ENCODE measurements at places on chromosomes 16 and 17.

DNA sequence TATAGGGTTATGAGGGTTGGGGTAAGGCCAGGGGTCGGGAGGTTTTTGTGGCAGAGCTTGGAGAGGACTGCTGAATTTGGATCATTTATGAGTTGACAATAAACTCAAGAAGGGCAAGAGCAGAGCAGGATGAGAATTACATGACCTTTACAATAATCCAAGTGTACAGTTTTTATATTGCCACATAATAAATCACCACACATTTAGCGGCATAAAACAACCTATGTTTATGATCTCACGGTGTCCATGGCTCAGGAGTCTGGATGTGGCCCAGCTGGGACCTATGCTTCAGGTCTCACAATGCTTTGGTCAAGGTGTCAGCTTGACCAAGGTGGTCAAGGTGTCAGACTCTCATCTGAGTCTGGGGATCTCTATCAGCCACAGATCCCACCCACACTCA, 118.3 kb upstream of the WSCD1 start:
- no peak for DNase-seq

- DNase-seq: no peak
Observed at GRCh38 chr17:81994593-81995462, 17.4 kb downstream of the ASPSCR1 start.

- no peak for DNase-seq
Observed at GRCh38 chr16:4924593-4925292, 12.2 kb downstream of the PPL start.

GRCh38 chr16:61547626-61548025, 488.6 kb downstream of the CDH8 start:
- peak; percentile 1 for DNase-seq

- no peak for DNase-seq
Observed at GRCh38 chr16:7270823-7271222, 61.8 kb upstream of the RBFOX1 start.

DNA sequence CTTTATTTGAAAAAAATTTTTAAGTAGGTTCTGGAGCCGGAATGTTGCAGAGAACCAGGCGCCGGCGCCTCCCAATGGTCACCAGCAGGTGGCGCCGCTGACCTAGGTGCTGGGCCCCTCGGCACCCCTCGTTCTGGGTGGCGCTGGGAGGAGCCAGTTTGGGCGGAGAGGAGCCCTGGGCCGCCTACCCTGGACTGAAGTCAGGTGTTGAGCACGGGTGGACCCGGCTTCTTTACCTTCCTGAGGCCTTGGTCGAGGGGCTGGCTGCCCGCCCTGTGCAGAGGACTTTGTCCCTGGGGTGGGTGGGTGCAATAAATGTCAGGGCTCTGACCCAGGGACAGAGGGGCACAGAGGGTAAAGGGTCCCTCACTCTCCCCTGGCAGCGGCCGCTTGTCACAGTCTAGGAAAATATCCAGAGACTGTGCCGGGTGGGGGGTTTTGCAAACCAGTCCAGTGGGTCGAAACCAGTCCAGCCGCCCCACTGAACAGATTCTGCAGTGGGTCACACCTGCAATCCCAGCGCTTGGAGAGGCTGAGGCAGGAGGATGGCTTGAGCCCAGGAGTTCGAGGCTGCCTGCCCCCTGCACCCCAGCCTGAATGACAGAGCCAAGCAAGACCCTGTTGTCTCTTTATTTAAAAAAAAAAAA, 30.1 kb upstream of the TNFRSF13B start:
- peak; percentile 38 for DNase-seq

DNA sequence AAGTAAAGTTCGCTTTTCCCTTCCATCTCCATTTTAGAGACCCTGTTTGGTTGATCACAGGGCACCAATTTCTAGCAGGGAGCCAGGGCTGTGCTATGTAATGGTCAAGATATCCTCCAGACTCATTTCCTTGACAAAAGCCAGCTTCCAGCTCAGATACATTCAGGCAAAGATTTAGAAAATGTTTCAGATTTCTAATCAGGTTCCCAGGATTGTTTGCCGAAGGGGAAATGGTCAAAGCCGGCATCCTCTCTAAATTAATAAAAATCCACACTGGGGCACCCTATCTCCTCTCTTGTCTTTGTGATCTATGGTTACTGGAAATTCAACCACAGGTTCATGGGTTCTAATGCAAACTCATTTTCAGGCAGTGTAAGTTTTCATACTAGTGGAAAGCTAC, 686.8 kb upstream of the KIF2B start:
- DNase-seq: no peak

DNA sequence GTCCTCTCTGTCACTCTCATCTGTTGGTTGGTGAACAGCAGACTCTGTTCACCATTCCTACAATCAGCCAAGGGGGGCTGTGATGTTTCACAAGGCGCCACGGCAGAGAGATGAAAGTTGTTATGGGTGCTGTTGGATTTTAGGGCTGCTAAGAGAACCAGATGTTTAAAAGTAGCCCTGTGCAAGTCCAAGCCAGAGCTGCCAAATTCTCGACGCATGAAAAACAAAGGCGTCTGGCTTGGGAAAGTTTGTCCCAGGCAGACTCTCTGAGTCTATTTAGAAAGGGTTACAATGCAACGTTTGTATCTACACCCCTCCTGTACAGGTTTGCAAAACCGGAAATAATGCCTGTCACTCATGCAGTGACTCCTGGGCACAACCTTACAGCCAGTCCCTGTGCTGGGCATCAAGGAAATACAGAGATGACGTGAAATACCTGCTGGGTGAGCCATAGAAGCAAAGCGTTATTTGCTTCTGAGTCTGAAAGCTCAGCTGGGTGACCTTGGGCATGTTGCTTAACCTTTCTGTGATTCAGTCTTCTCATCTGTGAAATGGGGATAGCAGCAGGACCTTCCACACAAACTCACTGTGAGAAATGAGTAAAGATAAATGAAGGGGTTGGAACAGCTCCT, 74.8 kb downstream of the XYLT1 start:
- DNase-seq: no peak

DNA sequence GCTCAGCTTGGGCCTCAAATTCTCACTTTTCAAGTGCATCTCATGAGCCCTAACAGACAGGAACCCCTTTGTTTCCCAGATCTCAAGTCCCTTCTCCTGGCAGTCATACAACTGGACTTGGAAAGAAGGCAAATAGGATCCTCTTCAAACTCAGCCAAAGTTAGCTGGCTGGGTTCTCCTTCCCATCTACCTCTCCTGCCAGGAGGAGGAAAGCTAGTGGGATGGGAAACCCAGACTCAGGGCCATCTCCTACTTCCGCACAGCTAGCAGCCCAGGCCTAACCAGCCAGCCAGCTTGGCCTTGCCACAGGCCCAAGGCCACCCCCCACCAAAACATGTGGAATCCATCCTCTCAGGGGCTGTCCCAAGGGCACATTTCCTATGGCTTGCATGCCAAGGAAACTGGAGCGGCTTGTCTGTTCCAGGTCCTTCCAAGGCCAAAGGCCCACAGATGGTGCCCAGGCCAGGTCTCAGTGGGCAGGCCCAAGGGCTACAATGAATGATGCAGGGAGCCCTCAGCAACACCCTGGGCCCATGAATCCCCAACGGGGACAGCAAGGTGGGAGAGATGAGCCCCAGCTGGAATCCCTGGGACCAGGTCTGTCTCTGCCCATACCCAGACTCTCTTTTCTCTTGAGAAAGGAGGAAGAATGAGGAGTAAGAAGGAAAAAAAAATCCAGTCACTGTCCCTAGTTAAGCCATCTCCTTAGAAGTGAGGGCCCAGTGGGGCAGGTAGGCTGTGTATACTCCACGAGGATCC, 1.7 kb downstream of the SMARCD2 start:
- no peak for DNase-seq

DNA sequence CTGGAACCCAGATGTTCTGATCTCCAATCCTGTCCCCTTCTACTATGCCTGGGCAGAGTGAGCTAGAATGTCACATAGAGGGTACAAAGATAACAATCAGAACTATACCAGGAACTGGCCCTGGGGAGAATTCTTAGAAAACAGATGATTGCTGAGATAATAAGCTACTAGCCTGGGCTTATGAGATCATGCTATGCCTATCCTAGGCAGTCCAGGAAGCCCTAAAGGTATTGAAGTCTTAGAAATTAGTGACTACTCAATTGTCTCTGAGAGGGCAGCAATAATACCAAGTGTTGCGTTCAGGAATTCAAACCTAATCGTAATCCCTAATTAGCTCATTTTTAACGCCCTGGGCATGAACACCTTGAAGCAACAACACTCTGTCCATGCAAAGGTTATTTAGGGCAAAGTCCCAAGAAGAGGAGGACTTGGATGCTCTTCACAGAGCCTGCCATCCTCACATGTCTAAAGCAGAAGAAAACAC, 77.1 kb downstream of the MMD start:
- DNase-seq: no peak

DNA sequence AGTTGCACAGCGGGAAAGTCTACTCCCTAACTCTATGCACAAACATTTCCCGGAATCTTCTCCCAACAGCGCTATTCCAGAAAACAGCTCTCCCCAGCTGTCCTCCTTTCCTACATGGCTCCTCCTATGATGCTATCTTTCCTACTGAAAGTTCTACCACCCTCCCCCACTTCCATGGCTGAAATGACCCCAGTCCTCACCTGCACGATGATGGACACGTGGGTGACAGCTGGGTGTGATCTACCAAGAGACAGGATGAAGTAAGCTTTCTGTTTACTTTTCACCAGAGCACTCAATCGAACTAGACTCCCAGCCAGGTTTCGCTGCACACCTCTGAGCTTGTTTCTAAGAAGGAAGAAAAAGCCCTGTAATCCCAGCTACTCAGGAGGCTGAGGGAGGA, 10.7 kb downstream of the CTC1 start:
- DNase-seq: no peak

- no peak for DNase-seq
Observed at GRCh38 chr17:19247473-19247872, 10.3 kb downstream of the EPN2 start.

DNA sequence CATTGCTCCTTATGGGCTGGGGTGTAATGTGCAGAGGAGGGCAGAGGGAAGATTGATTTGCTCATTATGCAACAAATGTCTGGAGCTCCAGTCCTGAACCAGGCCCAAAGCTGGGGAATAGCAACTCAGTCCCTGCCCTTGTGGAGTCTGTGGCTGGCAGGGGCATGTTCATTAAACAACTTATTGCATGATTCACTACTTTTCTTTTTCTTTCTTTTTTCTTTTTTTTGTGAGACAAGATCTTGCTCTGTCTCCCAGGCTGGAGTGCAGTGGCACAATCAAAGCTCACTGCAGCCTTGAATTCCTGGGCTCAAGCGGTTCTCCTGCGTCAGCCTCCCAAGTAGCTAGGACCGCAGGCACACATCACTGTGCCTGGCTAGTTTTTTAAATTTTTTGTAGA, 23.1 kb downstream of the MSI2 start:
- DNase-seq: no peak

GRCh38 chr17:64245218-64246145, 17.6 kb downstream of the TEX2 start:
- no peak for DNase-seq

DNA sequence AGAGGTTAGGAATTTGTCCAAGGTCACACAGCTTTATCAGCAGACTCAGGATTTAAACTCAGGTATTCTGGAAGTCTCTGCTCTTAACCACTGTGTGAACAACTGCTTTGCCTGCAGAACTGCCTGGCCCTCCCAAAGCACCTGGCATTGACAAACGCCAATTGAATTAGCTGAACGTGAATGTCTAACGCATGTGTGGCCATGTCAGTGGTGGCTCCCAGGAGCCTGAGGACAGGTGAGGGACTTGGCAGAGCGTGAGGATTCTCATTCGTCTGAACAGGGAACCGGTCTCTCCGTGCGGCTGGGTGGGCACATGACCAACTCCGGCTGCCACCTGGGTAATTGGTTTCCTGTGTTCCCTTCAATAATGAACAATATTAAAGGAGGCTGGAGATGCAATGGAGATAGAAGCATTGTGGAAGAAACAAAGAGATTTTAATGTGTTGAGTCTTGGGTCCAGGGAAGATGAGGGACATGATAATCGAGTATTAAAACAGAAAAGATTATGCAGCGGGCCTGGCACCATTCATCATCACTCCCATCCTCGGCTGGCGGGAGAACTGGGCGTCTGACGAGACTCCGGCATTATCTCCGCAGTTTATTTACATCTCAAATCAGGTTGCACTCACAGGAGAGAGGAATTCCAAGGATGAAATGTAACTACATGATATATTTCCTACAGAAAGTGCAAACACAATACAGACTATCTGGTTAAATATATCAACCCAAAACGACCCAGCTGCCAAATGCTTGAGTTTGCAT, 113.5 kb downstream of the NPIPB5 start:
- DNase-seq: no peak

DNA sequence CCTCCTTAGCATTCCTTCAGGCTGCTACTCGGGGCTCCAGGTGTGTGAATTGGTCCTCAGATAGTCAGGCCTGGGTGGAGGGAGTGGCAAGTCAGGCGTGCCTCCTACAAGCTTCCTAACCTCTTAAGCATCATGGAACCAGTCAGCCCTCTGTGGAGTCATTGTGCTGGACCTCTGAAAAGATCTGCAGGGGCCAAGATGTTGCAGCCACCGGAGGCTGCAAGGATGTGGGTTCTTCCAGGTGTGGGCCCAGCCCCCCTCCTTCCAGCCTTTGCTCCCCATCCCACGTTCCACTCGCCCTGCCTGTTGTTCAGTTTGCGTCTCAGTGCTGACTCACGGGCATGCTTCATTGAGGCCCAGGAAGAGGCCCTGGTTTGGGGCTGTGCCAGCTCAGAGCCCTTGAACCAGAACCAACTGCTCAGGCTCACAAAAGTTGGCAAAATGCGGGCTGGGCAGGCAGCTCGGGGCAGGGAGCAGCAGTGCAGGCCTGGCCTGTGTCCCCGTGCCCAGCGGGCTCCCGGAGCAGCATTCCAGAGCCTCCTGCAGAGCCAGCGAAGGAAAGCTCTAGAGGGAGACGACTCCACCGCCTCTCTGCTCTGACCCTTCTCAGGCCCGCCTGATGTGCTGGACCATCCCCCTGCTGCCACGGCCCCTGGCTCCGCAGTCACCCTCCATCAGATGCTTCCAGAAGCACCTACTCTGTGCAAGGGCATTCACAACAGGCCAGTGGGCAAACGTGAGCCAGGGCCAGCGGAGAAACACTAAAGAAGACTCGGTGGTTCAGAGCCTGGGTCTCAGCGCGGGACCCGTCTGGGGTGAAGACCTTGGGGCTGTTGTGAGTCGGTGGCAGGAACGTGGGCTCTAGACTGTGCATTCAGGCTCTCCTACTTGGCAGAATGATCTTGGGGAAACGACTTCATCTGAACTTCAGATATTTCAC, 7.5 kb downstream of the LDHD start:
- peak; percentile 86 for DNase-seq

GRCh38 chr17:48550502-48551213, 5.7 kb upstream of the HOXB2 start:
- DNase-seq: no peak

- DNase-seq: no peak
Observed at GRCh38 chr17:43597624-43598356, 51.6 kb upstream of the ETV4 start.

DNA sequence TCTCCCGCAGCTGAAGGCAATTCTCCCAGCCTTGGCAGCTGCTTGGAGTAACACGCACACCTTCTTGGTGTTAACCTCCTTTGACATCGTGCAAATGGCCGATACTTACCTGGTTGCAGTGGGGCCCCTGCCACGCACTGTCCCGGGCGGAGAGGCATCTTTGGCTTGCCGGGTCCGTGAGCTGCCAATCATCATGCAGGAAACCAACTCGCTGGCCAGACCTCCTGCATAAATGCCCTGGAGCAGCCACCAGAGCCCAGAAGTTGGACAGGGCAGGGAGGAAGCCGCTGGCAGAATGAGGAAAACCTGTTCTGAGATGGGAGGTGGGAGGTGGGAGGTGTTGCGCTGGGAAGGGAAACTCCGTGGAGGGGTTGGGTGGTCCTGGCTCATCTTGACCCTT, 41.7 kb upstream of the CREBBP start:
- no peak for DNase-seq
